Upper lobe of right lung (tissue), 1 donor: ENCODE measurements at places on chromosomes 1 and 21. TPM values are rescaled to one million over a fixed set of nuclear protein-coding genes. Genes with fewer than 3 reads are reported as not detected.

The HMGB4 gene
- not detected for total RNA-seq

DNA sequence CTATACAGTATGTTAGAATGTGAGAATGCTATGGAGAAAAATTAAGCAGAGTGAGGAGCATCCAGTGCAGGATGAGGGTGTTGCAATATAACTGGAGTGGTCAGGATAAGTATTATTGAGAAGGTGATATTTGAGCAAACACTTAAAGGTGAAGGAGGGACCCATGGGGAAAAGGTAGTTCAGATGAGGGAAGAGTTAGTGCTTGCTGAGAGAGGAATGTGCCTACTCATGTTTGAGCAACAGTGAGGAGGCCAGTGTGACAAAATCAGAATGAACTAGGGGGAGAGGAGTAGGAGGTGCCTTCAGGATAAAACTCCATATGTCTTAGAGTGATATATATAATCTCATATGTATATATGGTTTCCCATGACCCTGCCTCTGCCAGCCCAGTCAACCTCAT is 6.2 kb upstream of the TRIM45 start:
- H3K4me3 ChIP-seq: no peak overlapping the region
- H3K27me3 ChIP-seq: no peaks in the 10 kb centered on the region
- no peak overlapping the region for H3K27ac ChIP-seq
- DNase-seq: no peak

DNA sequence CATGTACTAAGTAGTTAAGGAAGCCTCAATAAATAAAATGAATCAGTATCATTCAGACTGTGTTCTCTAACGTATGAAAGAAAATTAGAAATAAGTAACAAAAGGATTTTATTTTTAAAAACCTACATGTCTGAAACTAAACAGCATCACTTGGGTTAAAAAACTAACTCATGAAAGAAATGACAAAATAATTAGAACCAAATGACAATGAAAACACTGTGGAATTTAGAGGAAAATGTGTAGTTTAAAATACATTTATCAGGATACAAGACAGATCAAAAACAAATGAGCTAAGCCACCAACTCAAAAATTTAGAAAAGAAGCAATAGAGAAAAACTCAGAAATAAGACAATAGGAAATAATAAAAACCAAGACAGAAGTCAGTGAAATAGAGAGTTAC is 108.7 kb downstream of the TENT5C start:
- no peak overlapping the region for H3K4me3 ChIP-seq
- H3K36me3 ChIP-seq: no peaks in the 10 kb centered on the region
- no peaks in the 10 kb centered on the region for H3K27me3 ChIP-seq
- DNase-seq: no peak

GRCh38 chr1:55827350-55827749 is 612.2 kb upstream of the USP24 start:
- no peak overlapping the region for H3K27ac ChIP-seq
- no peaks in the 10 kb centered on the region for H3K27me3 ChIP-seq
- no peak for DNase-seq
- H3K4me3 ChIP-seq: no peak overlapping the region
- no peaks in the 10 kb centered on the region for H3K4me1 ChIP-seq

- H3K27ac ChIP-seq: no peak overlapping the region
- DNase-seq: no peak
- no peaks in the 10 kb centered on the region for H3K27me3 ChIP-seq
- no peak overlapping the region for H3K4me3 ChIP-seq
- no peaks in the 10 kb centered on the region for H3K4me1 ChIP-seq
These were observed 70.7 kb upstream of the CAMK1G start for GRCh38 chr1:209512821-209513220.

- no peak for DNase-seq
- no peaks in the 10 kb centered on the region for H3K4me1 ChIP-seq
- no peaks in the 10 kb centered on the region for H3K27me3 ChIP-seq
- H3K4me3 ChIP-seq: no peak overlapping the region
These were observed 51.3 kb upstream of the CXADR start for GRCh38 chr21:17461582-17461981.

DNA sequence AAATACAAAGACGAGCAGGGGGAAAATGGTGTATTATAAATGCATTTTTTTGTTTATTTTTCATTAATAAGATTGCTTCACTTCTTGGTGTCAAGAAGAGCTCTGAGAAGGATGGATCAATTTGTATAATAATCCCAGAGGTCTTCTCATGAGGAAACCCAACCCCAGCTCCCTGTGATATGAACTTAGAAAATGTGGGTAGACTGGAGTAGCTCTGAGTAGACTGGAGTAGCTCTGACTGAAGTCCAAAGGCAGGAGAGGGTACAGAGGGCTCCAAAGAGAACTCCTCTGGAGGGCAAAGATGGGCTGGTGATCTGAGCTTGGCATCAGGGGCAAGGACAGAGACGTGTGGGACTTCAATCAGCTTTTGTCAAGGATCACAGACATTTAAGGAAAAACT is 21.4 kb downstream of the CDCP2 start:
- no peak for DNase-seq
- no peaks in the 10 kb centered on the region for H3K36me3 ChIP-seq
- H3K4me1 ChIP-seq: no peaks in the 10 kb centered on the region
- no peak overlapping the region for H3K27ac ChIP-seq
- H3K27me3 ChIP-seq: no peaks in the 10 kb centered on the region
- no peak overlapping the region for H3K4me3 ChIP-seq

The CD1E gene
- 3.8 TPM for total RNA-seq

GRCh38 chr1:38569932-38570656 is 289.5 kb downstream of the RRAGC start:
- H3K4me3 ChIP-seq: no peak overlapping the region
- H3K4me1 ChIP-seq: peaks cover 11% of the 10 kb centered on the region
- H3K27ac ChIP-seq: no peak overlapping the region
- H3K27me3 ChIP-seq: peaks cover 7% of the 10 kb centered on the region
- no peak for DNase-seq
